ENCODE measurements at places on chromosomes 2 and 18.

DNA sequence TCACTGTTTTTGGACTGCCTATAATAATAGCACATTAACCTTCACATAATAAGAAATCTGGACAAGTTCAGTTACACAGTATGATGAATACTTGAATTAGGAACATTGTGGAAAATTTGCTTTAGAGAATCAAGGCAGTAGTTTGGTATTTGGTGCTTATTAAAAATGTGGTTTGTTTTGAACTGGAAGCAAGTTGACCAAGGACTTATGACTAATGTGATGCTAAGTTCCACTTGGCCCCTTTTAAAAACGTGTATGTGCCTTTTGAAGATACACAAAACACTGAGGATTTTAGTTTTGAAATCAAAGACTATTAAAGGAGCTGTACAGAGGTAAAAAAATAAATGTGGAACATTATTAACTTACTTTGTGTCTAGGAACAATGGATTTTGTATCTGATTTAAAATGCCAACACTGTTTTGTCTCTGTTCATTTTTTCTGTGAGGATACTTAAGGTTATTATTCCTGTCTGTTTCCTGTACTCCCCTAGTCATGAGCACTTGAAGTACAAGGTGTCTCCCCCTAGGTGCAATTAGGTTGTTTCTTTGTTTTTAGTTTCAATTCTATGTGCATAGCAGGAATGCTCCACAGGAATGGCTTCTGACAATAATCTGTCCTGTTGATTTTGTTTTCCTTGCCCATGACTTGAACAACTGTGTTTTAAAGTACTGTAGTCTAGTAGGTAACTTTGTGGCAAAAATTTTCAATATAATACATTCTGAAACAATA, 49.6 kb upstream of the PTH2R start:
- no peak for DNase-seq

DNA sequence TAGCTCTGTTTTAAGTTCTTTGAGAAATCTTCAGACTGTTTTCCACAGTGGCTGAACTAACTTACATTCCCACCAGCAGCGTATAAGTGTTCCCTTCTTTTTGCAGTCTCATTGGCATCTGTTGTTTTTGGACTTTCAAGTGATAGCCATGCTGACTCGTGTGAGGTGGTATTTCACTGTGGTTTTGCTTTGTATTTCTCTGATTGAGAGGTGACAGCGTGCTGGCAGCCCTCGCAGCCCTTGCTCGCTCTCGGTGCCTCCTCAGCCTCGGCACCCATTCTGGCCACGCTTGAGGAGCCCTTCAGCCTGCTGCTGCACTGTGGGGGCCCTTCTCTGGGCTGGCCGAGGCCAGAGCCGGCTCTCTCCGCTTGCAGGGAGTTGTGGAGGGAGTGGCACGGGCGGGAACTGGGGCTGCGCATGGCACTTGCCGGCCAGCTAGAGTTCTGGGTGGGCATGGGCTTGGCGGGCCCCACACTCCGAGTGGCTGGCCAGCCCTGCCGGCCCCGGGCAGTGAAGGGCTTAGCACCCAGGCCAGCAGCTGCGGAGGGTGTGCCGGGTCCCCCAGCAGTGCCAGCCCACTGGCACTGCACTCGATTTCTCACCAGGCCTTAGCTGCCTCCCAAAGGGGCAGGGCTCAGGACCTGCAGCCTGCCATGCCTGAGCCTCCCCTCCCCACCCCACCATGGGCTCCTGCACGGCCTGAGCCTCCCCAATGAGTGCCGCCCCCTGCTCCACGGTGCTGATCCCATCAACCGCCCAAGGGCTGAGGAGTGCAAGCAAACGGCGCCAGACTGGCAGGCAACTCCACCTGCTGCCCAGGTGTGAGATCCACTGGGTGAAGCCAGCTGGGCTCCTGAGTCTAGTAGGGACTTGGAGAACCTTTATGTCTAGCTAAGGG, 151.8 kb downstream of the IRS1 start:
- no peak for DNase-seq

GRCh38 chr18:75455249-75456198, 28.0 kb upstream of the SMIM21 start:
- DNase-seq = peak; percentile 24

DNA sequence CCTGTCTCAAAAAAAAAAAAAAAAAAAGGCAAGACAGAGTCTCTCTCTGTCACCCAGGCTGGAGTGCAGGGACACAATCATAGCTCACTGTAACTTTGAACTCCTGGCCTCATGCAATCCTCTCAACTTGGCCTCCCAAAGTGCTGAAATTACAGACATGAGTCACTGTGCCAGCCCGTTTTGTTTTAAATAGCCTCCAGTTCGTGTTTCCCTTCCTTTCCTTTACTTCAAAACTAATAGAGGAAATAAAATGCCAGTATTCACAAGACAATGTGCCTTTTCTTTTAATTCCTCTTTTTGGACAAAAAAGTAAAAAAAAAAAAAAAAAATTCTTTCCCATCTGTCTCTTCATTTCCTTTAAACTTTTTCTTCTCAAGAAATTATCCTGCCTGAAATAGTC, 54.5 kb upstream of the ACMSD start:
- no peak for DNase-seq

- DNase-seq = peak; percentile 33
Observed at GRCh38 chr2:15941481-15941850, 1.1 kb downstream of the MYCN start.

- DNase-seq = no peak
Observed at GRCh38 chr2:26704441-26704977, 12.0 kb downstream of the KCNK3 start.

- DNase-seq = no peak
Observed at GRCh38 chr2:198144660-198145059, 340.3 kb downstream of the PLCL1 start.

DNA sequence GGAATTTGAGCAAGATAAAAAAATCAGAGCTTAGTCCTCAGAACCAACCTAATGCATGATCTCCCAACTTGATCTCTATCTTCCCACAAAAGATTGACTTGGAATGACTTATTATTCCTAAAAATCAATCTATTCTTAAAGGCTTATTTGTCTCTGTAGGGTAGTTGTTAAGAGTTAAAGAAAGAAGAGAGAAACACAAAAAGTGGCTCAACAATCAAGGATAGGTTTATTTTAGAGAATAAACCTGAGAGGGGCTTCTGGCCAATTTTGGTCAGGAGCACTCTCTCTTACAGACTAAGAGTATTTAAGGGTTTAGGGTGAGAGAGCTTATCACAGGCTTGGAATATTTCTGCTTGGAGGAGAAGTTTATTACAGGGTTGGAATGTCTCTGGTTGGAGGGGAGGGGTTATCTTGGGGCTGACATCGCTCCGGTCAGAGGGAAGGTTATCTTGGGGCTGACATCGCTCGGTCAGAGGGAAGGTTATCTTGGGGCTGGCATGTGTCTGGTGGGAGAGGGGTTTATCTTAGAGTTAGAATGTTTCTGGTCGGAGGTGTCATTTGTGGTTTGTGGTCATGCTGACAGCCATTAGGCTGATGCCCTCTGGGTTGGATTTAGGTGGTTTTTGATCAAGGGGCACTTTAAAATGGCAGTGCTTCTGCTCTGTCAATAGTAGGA, 2.4 kb upstream of the MFF start:
- no peak for DNase-seq

DNA sequence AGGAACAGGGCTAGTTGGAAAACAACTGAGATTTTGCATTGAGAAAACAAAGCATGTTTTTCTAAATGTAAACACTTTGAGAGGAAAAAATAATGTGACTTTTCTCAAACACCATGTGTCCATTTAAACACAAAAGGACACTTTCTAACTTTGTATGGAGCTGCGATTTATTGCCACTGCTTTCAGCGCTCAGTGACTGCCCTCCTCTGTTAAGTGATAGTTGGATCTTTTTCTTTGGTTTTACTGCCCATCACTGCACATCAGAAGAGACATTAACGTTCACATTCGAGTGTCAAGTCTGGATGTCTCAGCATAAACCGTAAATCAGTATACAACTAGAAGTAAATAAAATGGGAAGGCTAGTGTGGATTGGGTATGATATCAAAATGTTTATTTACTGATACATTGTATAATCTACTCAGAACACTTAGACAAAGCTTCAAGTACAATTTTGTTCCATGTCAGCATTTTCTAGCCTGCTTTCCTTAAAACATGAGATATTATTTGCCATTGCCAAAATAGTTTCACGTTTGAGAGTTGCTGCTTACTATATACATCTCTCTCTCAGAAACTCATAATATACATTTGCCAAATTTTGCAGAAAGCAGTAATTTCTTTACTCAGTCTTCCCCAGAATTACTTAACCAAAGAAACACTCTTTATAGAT, 237.6 kb downstream of the IKZF2 start:
- no peak for DNase-seq

GRCh38 chr18:57843386-57843785, 40.3 kb upstream of the ATP8B1 start:
- DNase-seq = no peak

DNA sequence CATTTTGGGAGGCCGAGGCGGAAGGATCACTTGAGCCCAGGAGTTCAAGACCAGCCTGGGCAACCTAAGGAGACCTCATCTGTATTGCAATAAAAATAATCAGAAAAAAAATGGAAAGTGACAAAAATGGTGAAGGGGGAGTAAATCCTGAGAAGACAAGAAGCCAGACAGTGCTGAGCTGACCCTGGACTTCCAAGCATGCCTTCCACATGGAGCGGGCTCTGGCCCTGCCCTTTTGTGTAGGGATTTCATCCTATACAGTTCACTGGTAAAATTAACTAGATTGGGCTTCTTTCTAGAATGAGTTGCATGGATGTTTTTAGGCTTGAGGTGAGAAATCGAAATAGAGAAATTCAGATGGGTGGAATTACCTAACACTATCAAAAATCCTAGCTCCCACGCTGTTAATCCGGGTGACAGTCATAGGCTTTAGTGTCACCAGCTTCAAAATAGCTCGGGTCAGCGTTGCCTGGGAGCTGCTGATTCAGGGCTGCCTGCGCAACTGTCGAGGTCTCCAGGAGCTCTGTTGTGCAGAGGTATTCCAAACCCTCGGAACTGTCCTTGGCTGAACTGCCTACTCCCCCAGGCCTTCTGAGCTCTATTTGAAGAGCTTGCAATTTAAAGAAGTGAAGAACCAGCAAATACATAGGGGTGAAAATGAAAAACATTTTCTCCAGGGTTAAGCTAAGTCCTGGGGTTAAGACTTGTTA, 21.5 kb upstream of the ZNF532 start:
- DNase-seq = peak; percentile 99

GRCh38 chr2:167703441-167703840, 544.0 kb downstream of the STK39 start:
- no peak for DNase-seq

- no peak for DNase-seq
Observed at GRCh38 chr18:67266246-67267237, 250.0 kb downstream of the DSEL start.

DNA sequence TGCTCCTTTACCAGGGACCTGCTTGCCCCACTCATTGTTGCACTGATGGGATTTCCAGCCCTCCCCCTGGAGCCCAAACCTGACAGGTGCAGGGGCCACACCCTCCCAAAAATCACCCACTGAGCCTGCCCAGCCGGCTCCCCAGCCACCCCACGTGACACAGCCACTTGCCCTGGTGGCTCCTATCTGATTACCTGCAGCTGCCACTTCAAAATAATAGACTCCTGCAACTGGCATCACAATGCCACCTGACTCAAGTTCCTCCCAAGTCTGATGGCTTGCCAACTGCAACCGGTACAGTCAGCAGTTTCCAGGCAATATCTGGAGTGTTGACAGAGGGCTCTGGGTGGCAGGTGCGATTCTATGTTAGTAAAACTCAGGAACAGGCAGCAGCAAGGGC, 66.2 kb downstream of the CRACDL start:
- DNase-seq = no peak
